Astrocyte of the hippocampus (primary cell): ENCODE measurements at places on chromosomes 11 and 22.

GRCh38 chr11:73072935-73073481 is 69.1 kb downstream of the FCHSD2 start:
- DNase-seq = peak; percentile 18

GRCh38 chr22:32815943-32816342 is 14.4 kb downstream of the TIMP3 start:
- no peak for DNase-seq

DNA sequence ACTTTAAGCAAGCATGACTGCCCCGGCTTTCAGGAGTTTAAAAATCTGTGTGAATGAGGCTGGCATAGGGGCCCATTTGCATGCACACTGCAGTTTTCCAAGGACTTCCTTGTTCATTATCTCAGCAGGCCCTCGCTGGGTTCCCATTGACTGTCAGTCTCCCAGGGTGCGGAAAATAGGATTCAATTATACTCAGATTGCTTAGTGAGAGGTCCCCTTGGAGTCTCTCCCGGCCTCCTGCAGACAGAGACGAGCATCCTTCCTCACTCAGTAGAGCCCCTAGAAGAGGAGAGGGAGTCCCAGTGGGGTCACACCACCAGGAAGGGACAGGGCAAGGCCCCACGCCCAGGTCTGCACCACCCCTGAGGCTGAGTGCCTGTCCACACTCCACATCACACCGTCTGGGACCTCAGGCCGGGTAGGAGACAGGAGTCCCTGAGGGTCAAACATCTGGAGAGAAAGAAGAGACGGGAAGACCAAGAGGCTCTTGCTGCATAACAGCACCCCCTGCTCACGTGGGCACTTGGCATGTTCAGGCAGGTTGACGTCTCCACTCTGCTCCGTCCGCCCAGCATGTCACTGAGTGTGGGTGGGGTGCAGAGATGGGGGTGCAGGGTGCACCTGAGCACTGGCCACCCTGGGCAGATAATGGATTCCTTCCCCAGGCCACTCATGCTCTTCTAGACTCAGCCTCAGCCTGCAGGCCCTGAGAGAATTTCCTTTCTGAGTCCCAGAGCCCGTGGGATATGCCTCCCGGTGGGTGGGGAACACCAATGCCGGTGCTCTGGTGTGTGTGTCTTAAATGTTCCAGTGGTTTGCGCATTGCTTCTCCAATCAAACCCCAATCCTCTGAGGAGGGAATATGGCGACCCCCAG is 58.8 kb downstream of the MCM5 start:
- no peak for DNase-seq

DNA sequence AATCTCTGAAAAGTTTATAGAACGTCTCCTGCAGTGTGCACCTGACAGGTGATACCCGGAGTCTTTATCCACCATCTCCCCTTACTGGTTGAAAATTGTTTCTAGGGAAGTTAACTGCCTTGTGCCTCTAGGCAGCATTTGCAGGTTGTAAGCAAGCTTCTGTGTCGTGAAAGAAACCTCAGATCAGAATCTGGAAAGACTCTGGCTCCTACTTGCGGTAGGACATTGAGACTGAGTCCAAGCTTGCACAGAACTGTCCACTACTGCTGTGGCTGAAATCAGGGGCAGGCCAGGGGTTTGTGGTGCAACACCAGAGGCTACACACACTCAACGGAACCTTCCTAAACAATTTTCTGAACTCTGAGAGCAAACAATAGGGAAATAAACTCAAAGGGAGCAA is 34.8 kb upstream of the MYOD1 start:
- DNase-seq = no peak

GRCh38 chr11:14775897-14776296 is 116.1 kb downstream of the CYP2R1 start:
- DNase-seq = no peak

DNA sequence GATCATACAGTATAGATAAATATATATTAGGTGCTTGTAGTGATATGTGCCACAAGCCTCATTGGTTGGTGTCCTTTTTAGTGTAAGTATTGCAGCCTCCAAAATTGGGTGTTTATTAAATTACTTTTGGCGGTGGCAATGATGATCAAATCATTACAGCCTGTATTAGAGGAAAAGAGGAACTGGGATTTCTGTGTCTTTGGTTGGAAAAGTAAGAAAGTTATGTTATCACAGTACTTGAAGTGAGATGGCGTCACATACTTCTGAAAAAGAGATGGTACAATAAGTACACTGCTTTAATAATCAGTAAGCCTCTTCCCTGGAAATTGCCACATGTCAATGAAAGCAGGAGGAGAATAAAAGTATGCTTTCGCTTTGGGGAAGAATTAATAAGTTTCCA is 523 bp upstream of the MPZL3 start:
- DNase-seq = no peak

GRCh38 chr22:19885841-19886592 is 31.3 kb upstream of the GNB1L start:
- DNase-seq = no peak

DNA sequence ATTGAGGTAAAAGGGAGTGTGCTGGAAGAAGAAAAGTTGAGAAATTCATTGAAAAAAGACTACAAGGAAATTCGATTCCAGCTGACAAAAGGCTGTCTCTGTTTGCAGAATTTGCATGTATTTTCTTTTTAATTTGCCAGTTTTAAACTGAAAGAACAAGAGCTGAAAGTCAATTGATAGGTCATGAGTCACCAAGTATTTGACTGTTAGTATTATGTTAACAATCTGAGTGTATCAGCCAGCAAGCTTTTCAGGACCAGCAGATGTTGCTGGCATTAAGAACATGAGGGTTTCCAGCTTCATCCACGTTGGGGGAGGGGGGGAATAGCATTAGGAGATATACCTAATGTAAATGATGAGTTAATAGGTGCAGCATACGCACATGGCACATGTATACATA is 726.7 kb downstream of the METTL15 start:
- DNase-seq = peak; percentile 73

GRCh38 chr11:40401132-40401853 is 1058.2 kb downstream of the LRRC4C start:
- DNase-seq = peak; percentile 16

GRCh38 chr11:66491315-66491935 is 11.2 kb downstream of the DPP3 start:
- DNase-seq = no peak

GRCh38 chr11:64092111-64092760 is 56.5 kb downstream of the FLRT1 start:
- no peak for DNase-seq

GRCh38 chr11:17171343-17171742 is 36.4 kb downstream of the PIK3C2A start:
- DNase-seq = peak; percentile 50
